ENCODE measurements at places on chromosomes 13 and 19.

GRCh38 chr19:6066661-6067646 lies 43.3 kb downstream of the RFX2 start:
- DNase-seq = peak; percentile 83

DNA sequence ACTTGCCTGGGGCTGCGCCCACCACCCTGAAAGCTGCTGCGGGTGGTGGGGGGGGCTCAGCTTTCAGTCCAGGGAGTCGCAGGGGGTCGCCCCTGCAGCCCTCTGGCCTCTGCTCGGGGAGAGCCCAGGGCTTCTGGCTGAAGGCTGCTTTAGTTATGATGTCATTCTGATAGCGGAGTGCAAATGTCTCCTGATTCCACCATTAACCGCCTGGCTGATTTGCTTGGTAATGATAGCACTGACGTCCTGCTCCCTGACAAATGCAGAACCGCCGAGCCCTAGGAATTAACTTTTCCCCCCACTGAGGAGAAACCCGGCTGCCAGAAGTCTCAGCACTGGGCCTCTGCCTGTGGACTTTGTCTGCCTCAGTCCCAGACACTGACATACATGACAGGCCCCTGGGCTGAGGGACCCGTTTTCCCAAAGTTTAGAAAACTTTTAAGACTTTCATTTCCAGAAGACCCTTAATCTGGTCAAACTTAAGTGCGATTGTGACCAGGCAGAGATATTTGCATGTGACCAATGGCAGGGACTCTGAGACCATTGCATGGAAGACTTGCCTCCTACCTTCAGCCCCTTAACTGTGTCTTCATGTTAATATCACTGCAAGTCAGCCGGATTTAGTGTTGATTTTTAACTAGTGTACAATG lies 142.5 kb upstream of the ZNF536 start:
- DNase-seq = peak; percentile 67

GRCh38 chr19:19461306-19461670 lies 54.1 kb downstream of the TSSK6 start:
- DNase-seq = no peak

DNA sequence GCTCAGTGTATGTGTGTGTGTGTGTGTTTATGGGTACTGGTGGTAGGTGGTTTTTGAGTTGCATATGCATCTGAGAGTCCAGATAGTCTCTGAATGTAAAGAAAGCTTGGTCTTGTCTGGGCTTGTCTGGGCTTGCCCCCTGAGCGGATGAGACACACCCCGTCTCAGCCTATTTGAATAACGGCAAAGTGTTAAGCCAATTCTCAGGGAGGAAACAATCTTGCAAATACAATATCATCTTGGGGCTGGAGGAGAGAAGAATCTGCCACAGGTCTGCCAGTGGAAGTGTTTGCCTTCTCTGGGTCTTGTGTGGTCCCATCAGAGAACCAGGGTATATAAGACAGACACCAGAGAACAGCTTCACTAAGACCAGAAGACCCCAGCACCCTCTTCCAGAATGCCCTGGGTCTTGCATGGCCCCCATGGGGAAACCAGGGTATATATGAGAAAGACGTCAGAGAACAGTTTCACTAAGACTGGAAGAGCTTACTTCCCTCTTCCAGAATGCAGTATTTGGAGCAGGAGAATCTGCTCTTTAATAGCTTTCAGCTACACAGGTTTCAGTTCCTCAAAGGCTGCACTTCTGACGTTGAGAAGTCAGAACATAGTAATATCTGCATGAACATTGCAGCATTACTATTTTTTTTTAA lies 13.3 kb downstream of the CD70 start:
- DNase-seq = no peak

DNA sequence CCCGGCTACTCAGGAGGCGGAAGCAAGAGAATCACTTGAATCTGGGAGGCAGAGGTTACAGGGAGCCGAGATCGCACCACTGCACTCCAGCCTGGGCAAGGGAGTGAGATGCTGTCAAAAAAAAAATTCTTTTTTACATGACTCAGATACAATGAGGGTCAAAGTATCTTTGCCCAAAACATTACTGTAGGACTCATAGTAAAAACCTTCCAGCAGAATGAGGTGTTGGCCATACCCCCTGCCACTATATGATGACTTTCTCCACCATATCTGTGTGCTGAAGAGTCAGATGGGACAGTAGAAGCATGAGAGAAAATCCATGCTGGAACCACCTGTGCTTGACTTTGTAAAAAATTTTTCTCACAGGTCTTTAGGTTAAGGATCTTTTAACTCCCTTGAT lies 86.7 kb downstream of the COL4A2 start:
- no peak for DNase-seq

GRCh38 chr19:32464279-32464678 lies 58.7 kb downstream of the DPY19L3 start:
- no peak for DNase-seq

GRCh38 chr13:65292488-65292901 lies 1937.6 kb downstream of the PCDH9 start:
- DNase-seq = no peak

GRCh38 chr13:32164622-32165268 lies 133.2 kb downstream of the FRY start:
- DNase-seq = peak; percentile 20

DNA sequence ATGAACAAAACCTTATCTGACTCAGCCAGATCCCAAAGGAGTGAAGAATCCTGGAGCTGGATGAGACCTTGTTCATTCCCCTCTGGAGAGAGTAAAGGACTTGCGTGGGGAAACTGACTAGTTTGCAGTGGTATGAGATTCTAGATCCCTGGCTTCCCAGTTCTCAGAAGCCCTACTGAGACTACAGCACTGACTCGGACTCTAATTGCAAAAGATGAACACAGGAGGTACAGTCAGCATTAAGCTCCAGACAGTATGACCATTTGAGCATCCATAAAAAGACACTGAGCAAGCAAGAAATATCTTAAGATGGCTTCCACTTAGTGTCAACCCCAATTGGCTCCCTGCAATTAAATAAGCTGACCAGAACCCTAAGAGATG lies 6.8 kb downstream of the ZC3H4 start:
- DNase-seq = no peak

DNA sequence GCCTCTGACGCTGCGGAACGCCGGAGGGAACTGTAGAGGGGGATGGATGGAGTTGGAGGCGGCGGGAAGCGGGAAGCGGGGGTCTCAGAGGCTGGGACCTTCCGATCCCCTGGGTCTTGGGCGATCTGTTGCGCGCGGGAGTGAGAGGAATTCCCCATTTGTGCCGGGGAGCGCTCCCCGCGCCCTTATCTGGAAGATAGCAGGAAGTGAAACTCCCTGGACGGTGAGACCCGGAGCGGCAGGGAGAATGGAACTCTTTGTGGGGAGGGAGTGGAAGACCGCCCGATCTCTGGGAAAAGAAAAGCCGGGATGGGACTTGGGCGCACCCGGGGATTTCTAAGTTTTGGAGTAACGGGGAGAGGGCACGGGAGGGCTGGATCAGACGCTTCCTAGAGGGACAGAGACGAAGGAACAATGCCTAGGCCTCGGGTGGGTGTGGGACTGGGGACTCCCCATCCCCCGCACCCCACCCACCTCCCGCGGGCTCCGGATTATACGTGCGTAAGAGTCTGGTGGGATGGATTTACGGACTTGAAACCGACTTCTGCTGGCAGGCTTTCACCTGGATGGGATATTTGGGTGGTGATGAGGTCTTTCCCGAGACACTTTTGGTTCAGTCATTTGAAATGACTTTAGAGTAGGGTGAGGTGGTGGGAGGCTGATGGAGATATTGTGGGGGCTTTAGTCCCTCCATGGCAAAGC lies 495 bp downstream of the LSR start:
- DNase-seq = no peak

- no peak for DNase-seq
Observed at GRCh38 chr19:37992761-37993160, 85.8 kb downstream of the SIPA1L3 start.

DNA sequence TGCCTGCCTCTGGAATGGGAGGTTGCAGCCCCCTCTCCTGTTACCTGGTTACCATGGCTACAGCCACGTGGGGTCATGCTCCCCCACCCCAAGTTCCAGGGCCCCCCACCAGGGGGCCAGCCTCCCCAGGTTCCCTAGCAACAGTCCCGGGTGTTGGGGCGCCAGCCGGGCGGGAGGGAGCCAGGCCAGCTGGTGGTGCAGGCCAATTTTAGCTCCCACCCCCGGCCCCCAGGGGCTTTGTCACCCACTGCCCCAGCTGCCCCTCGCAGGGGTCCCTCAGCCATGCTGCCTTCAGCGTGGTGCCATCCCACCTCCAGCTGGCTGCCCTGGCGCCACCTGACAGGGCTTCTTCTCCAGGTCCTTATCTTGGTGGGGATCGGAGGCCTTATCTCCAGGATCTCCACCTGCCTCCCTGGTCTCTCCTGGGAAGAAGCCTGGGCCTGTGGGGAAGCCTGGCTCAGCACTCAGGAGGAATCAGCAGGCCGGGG lies 3.0 kb downstream of the MARK4 start:
- no peak for DNase-seq

GRCh38 chr19:34096020-34096915 lies 76.0 kb upstream of the LSM14A start:
- peak; percentile 45 for DNase-seq

GRCh38 chr13:30403456-30403855 lies 18.8 kb upstream of the UBE2L5 start:
- DNase-seq = no peak

DNA sequence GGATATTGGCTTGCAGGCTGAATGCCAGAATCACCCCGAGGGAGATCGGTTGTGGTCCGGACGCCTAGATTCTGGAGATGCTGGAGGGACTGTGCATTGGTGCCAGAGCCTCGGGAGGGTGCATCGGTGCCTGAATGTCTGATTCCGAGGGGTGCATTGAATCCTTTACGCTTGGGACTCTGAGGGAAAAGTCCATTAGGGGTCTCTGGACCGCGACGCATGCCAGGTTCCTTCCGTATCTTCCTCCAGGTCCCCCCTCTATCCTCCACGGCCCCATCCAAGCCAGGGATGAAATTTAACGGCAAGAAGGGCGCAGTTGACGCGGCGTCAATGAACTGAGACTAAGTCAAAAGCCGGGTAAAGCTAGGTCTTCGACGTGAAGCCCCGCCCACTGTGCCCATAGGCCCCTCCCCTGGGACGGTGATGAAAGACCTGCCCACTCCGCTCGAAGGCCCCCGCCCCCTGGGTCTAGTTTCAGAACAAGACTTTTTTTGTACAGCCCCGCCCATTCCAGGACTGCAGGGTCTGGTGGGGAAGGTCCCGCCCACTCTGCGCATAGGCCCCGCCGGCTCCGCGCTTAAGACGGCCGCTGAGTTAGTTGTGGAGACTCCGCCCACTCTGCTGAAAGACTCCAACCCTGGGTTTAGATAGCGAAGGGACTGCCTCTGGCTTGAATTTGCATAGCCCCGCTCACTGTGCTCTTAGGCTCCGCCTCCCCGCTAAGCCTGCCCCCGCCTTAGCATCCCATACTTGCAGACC lies 737 bp downstream of the ZNF575 start:
- DNase-seq = peak; percentile 98

DNA sequence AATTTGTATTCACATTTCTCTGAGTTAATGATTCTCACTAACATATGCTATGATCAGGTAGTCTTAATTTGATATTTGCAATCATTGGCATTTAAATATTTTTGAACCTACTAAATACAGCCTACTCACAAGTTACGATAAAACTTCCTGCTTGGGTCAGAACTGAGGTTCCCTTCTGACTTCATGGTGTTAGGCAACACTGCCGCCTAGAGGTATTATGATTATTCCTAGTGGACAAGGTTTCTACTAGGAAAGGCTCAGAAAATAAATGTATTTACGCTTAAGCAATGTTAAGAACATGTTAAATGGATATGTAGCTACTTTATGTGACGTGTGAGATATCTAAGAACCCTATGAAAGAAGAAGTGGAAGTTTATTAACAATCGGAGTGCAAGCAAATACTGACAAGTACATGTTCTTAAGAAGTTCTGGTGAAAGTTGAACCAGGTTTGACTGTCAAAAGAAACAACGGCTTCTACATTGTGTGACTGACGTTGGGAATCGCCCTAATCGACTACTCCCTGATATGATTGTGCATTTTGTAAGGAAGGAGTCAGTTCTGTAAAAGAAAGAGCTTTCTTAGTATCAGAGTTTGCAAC lies 1395.8 kb downstream of the SLITRK5 start:
- no peak for DNase-seq

DNA sequence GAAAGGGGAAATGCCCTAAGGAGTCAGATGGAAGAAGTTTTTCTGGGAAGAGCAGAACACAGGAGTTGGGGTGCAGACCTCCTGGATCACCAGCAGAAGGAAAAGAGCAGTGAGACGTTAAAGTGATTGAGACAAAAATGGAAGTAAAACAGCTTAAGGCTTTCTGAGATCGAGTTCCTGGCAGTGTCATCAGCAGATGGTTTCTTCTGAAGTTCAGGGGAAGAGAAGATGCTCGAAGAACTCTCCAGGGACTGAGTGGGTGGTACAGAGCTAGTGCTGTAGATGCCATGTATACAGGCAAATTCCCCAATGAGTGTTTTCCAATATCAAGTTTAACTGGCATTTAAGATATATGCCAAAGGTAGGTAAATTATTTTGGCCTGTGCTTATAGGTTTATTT lies 272.2 kb upstream of the KLF12 start:
- no peak for DNase-seq

- no peak for DNase-seq
Observed at GRCh38 chr19:35204799-35205732, 23.5 kb downstream of the FAM187B start.

DNA sequence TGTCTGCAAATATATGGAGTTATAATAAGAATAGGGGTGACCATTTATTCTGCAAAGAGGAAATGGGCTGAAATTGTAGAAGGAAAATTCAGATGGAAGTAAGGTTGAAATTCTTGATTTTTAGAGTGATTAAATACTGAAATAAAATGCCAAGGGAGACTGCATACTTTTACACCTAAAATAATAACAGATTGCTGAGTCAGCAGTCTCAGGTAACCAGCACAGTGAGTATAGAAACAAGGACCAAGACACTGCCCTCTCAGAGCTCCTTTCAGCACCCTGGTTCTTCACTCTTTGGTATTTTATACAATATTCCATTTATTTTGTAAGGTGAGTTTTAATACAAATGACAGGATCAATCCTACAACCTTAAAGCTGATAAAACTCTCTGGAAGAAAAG lies 48.8 kb upstream of the MLNR start:
- no peak for DNase-seq

- no peak for DNase-seq
Observed at GRCh38 chr13:75784003-75784402, 147.9 kb downstream of the LMO7 start.

DNA sequence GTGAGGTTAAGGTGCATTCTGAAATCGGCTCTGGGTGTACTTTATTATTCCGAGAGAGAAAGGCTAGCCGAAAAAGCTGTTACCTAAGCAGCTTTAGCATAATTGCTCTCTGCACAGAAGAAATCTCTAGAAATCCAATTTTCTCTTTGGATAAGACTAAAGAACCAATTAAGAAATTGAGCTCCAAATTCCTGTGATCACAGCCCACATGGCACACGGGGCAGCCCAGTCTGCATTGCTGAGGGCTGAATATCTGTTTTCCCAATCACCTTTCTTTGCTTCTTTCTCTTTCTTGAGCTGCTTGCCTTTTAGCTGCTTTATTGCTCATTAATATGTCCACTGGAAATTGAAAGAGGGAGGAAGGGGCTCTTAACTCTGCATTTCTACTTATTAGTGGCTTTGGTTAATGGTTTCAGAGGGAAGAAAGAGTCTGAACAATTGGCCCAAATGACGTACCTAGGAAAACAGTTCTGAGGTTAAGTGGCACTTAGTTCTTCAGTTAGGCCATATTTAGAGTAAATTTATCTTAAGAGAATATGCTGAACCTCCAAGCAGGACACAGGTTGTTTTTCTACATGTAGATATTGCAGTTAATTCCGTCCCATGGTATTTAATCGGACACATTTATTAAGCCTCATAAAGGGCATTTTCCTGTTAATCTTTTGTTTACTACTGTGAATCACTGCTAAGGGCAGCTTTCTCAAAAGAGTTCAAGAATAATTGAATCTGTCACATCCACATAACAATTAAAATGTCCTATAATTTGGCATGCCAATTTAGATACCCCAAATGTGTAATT lies 265.7 kb downstream of the ABCC4 start:
- DNase-seq = no peak
